Colonic mucosa (tissue), 4 donors: ENCODE measurements at places on chromosomes 13 and 19.

- no peaks in the 10 kb centered on the region for H3K36me3 ChIP-seq
- no peaks in the 10 kb centered on the region for H3K27me3 ChIP-seq
- DNase-seq = no peak
- no peak overlapping the region for H3K4me3 ChIP-seq
Observed at GRCh38 chr19:38670921-38671398, 23.5 kb downstream of the ACTN4 start.

GRCh38 chr13:67632590-67632989, 402.5 kb upstream of the PCDH9 start:
- no peaks in the 10 kb centered on the region for H3K4me1 ChIP-seq
- no peak overlapping the region for H3K27ac ChIP-seq
- no peaks in the 10 kb centered on the region for H3K27me3 ChIP-seq
- no peak overlapping the region for H3K4me3 ChIP-seq

- peak; percentile 91 for DNase-seq
- H3K27ac ChIP-seq = no peak overlapping the region
- H3K27me3 ChIP-seq = no peaks in the 10 kb centered on the region
- H3K4me1 ChIP-seq = peaks cover 3% of the 10 kb centered on the region
- no peak overlapping the region for H3K4me3 ChIP-seq
Observed at GRCh38 chr19:12676384-12676792, 5.3 kb downstream of the DHPS start.

DNA sequence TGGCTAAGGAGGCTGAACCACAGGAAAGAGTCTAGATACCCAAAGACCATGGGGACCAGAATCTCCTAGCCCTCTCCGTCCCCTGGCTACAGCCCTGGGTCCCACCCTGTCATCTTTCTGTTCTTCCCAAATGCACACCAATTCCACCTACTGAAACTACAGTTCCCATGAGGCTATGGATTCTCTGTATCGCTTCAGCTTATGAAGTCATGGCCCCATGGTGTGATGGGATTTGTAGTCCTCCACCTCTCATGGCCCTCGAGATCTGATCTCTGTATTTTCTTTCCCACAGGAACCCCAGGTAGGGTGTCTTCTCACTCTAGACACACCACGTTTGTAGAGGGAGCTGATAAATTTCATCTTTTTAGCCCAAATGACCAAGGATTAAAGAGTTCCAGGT, 11.8 kb downstream of the PTPRH start:
- H3K27me3 ChIP-seq = no peaks in the 10 kb centered on the region
- no peak overlapping the region for H3K4me3 ChIP-seq
- no peak for DNase-seq
- no peak overlapping the region for H3K27ac ChIP-seq

DNA sequence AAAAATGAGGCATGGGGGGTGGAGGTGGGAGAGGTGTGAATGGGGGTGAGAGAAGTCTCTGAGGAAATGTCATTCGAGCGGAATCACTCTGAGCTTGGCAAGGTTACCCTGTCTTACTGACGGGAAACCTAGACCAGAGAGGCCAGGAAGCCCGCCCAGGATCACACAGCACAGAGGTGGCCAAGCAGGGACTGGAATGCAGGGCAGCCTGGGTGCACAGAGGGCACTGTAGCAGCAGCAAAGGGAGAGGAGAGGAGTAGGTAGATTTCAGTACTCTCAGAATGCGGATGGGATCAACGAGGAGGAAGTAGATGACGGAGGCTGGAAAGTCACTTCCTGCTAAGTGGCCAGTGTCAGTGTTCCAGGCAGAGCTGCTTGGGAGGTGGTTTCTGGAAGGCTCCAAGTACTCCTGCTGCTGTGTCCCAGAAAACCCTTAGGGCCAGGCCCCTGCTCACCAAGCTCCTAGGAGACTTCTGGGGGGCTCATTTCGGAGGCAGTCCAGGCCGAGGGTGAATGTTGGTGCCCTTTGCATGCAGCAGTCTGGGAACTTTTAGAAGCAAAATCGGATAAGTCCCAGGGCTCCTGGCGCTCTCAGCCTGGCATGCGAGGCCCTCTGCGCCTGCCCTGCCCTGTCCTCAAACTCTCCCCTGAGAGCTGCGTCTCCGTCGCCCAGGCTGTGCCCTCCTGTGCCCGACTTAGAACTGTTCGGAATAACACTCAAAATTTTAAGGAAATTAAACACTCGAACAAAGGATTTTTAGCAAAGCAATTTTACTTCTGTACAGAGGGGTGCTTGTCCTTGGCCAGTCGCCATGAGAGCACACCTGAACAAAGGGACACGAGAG, 33.5 kb downstream of the DNM2 start:
- no peak overlapping the region for H3K4me3 ChIP-seq
- H3K36me3 ChIP-seq = no peaks in the 10 kb centered on the region
- H3K27me3 ChIP-seq = no peaks in the 10 kb centered on the region
- peak; percentile 72 for DNase-seq

- no peaks in the 10 kb centered on the region for H3K4me1 ChIP-seq
- no peaks in the 10 kb centered on the region for H3K36me3 ChIP-seq
- no peak overlapping the region for H3K27ac ChIP-seq
- H3K27me3 ChIP-seq = no peaks in the 10 kb centered on the region
- H3K4me3 ChIP-seq = no peak overlapping the region
Observed at GRCh38 chr13:20955496-20955895, 53.0 kb upstream of the XPO4 start.

DNA sequence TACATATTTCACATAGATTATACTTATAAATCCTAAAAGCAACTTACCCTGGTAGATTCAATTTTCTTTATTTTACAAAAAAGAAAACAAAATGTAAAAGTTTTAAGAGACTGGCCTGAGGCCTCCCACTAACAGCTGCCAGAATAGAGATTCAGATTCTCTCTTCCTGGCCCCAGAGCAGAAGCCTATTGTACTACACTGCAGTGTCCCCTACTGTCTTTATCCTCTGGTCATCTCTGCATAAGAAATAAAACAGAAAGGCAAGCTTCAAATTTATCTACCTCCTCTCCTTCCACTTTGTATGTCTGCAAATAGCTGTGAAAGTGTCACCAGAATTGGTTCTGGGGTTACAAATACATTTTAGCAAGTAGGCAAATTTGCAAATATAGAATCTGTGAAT, 1004.1 kb upstream of the PCDH9 start:
- H3K27ac ChIP-seq = no peak overlapping the region
- no peaks in the 10 kb centered on the region for H3K4me1 ChIP-seq
- no peaks in the 10 kb centered on the region for H3K36me3 ChIP-seq
- no peaks in the 10 kb centered on the region for H3K27me3 ChIP-seq
- no peak overlapping the region for H3K4me3 ChIP-seq
- no peak for DNase-seq

DNA sequence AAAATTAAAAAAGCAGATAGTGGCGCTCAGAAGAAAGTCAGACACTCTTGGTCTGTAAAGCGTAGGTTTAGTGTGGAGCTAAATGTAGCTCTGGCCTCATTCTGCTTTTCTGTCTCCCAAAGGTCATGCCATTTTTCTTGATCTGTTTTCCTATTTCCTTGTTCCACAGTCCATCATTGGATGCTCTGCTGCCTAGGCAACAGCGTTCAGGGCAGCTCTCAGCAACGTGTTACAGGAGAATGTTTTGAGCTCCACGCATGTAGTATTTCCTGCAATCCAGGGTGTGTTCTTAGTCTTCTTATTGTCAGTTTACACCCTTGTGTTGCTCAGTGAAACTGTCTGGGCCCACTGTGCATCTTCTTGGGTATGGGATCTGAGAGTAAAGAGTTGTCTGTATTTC, 46.0 kb upstream of the PCDH8 start:
- no peak overlapping the region for H3K4me3 ChIP-seq
- no peaks in the 10 kb centered on the region for H3K36me3 ChIP-seq

DNA sequence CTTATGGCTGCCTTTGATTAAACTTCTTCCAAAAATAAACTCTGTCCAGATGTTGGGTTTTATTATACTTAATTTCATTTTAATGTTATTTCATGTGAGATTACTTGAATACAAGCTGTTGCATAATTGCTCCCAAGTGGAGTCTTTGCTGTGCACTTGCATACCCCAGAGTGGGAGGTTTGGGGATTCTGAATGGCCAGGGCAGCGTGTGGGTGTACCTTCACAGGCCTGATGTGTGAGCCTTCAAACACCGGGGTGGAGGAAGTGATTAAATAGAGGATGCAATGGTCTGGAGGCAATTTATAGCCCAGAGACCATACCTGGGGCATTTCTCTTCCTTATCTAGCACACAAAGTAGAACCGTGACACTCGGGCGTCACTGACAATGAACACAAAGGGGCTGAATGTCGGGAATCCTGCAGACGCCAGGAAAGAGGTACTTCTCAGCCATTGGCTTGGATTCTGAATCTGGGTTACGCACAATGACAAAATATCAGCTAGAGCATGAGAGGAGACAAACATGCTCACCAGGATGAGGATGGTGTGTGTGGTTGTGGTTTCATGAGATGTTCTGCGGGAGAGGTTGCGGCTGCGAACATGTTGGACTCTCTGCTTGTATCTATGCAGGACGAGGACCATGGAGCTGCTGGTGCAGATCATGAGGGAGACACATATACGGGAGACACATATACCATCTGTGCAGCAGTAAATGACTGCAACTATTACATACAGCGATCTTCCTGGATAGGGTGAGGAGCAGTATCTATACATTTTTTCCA, 7.1 kb upstream of the LILRA5 start:
- H3K4me1 ChIP-seq = no peaks in the 10 kb centered on the region
- no peak overlapping the region for H3K27ac ChIP-seq
- DNase-seq = no peak
- H3K27me3 ChIP-seq = no peaks in the 10 kb centered on the region
- H3K4me3 ChIP-seq = no peak overlapping the region

- H3K4me1 ChIP-seq = no peaks in the 10 kb centered on the region
- H3K36me3 ChIP-seq = no peaks in the 10 kb centered on the region
- DNase-seq = no peak
- H3K27ac ChIP-seq = no peak overlapping the region
Observed at GRCh38 chr13:113129480-113129879, 6.9 kb downstream of the F10 start.

- H3K27ac ChIP-seq = no peak overlapping the region
- no peaks in the 10 kb centered on the region for H3K36me3 ChIP-seq
- no peak overlapping the region for H3K4me3 ChIP-seq
- no peaks in the 10 kb centered on the region for H3K27me3 ChIP-seq
- H3K4me1 ChIP-seq = no peaks in the 10 kb centered on the region
Observed at GRCh38 chr13:30585748-30586262, 31.9 kb upstream of the USPL1 start.

GRCh38 chr13:101747039-101747438, 294.6 kb downstream of the ITGBL1 start:
- DNase-seq = no peak
- H3K27ac ChIP-seq = no peak overlapping the region
- H3K27me3 ChIP-seq = no peaks in the 10 kb centered on the region
- no peaks in the 10 kb centered on the region for H3K4me1 ChIP-seq

- H3K27ac ChIP-seq = no peak overlapping the region
- H3K36me3 ChIP-seq = no peaks in the 10 kb centered on the region
- no peaks in the 10 kb centered on the region for H3K27me3 ChIP-seq
- H3K4me1 ChIP-seq = no peaks in the 10 kb centered on the region
- no peak for DNase-seq
Observed at GRCh38 chr13:74018062-74018431, 116.2 kb downstream of the KLF12 start.

- no peaks in the 10 kb centered on the region for H3K4me1 ChIP-seq
- no peak overlapping the region for H3K27ac ChIP-seq
- H3K36me3 ChIP-seq = no peaks in the 10 kb centered on the region
- DNase-seq = no peak
- H3K27me3 ChIP-seq = no peaks in the 10 kb centered on the region
- no peak overlapping the region for H3K4me3 ChIP-seq
Observed at GRCh38 chr19:1366296-1366695, 17.4 kb upstream of the NDUFS7 start.

- no peak overlapping the region for H3K4me3 ChIP-seq
- H3K27ac ChIP-seq = no peak overlapping the region
- no peaks in the 10 kb centered on the region for H3K27me3 ChIP-seq
- no peaks in the 10 kb centered on the region for H3K4me1 ChIP-seq
Observed at GRCh38 chr19:33865306-33865705, 68.6 kb downstream of the KCTD15 start.

GRCh38 chr13:113168211-113168610, 9.8 kb downstream of the PROZ start:
- no peak overlapping the region for H3K27ac ChIP-seq
- no peaks in the 10 kb centered on the region for H3K36me3 ChIP-seq
- H3K4me1 ChIP-seq = no peaks in the 10 kb centered on the region
- H3K4me3 ChIP-seq = no peak overlapping the region
- DNase-seq = no peak

GRCh38 chr19:19475015-19475765, 40.2 kb downstream of the TSSK6 start:
- H3K36me3 ChIP-seq = no peaks in the 10 kb centered on the region
- H3K27me3 ChIP-seq = no peaks in the 10 kb centered on the region
- no peak overlapping the region for H3K4me3 ChIP-seq
- H3K27ac ChIP-seq = no peak overlapping the region

- no peak for DNase-seq
- H3K27ac ChIP-seq = no peak overlapping the region
- peaks cover under 1% of the 10 kb centered on the region for H3K4me1 ChIP-seq
Observed at GRCh38 chr13:73177017-73177416, 118.2 kb downstream of the KLF5 start.

DNA sequence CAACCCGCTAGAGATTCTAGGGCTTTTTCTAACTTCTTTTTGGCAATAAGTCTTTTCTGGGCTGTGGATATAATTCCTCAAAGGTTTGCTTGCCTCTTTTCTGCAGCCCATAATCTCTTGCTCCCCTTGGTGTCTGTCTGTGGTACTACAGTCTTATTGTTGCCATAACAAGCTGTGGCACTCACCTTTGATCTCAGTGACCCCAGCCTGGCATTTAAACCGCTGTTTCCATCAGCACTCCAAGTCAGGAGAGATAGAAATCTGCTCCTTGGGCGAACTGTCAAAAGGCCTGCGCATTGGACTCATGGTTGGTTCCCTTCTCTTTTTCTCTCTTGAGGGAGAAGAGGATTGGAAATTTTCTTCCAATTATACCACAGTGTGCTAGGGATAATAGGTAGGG, 14.5 kb upstream of the MPHOSPH8 start:
- H3K27ac ChIP-seq = no peak overlapping the region
- no peaks in the 10 kb centered on the region for H3K4me1 ChIP-seq

GRCh38 chr19:7104747-7105447, 35.4 kb downstream of the ZNF557 start:
- H3K27ac ChIP-seq = no peak overlapping the region
- no peaks in the 10 kb centered on the region for H3K27me3 ChIP-seq
- no peaks in the 10 kb centered on the region for H3K4me1 ChIP-seq
- no peak overlapping the region for H3K4me3 ChIP-seq

GRCh38 chr13:34381228-34381627, 560.8 kb upstream of the NBEA start:
- H3K27ac ChIP-seq = no peak overlapping the region
- H3K36me3 ChIP-seq = no peaks in the 10 kb centered on the region
- H3K4me3 ChIP-seq = no peak overlapping the region
